Right forelimb (tissue), 1 donor: ENCODE measurements at places on chromosomes 4 and X.

- no peak for DNase-seq
Measured at GRCh38 chr4:142547974-142548373, 298.1 kb downstream of the INPP4B start.

DNA sequence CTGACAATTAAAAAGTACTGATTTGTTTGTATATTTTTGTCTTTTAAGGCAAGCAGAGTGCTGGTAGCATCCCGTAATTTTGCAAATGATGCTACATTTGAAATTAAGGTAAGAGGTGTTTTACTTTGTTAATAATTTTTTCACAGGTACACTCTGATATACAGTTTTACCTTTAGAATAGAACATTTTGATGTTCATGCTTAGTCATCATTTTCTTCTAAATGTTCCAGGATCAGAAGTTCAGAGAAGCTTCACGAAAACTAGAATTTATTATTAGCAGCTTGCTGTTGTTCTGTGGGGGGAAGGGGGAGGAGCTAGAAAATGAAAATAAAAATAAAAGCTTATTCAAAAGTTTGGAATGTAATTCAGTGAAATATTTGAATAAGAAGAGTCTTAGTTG lies 5.5 kb downstream of the PDHA1 start:
- DNase-seq = no peak

- no peak for DNase-seq
Measured at GRCh38 chr4:89157488-89158024, 46.2 kb downstream of the TIGD2 start.

- no peak for DNase-seq
Measured at GRCh38 chr4:169311643-169312365, 41.0 kb upstream of the SH3RF1 start.

GRCh38 chr4:56004235-56004634 lies 55.5 kb downstream of the CEP135 start:
- DNase-seq = no peak

DNA sequence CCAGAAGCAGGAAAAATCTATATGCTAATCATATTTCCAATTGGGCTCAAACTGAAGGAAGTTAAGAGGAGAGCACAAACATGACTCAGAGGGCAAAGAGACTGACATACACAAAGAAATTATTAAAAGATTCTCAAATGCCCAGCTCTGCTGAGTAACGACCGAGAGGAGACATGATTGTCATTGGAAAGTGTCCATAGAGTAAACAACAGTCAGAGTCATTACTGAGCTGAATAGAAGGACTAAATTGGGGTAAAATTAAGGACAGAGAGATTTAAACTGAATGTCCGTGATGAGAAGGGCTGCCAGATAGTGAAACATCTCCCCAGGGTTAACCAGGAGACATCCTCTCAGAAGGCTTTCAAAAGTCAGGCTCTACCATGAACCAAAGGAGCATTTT lies 111.2 kb upstream of the GALNT7 start:
- no peak for DNase-seq

GRCh38 chr4:98574816-98575215 lies 83.6 kb downstream of the TSPAN5 start:
- no peak for DNase-seq

- no peak for DNase-seq
Measured at GRCh38 chr4:1990348-1990645, 18.5 kb downstream of the NELFA start.

GRCh38 chrX:641671-642435 lies 11.3 kb downstream of the SHOX start:
- DNase-seq = peak; percentile 47

GRCh38 chrX:129934952-129935351 lies 29.0 kb downstream of the UTP14A start:
- DNase-seq = no peak

- DNase-seq = no peak
Measured at GRCh38 chrX:19059067-19059466, 63.2 kb downstream of the ADGRG2 start.

- no peak for DNase-seq
Measured at GRCh38 chr4:89129080-89129640, 17.8 kb downstream of the TIGD2 start.

- DNase-seq = no peak
Measured at GRCh38 chrX:119755981-119756533, 2.3 kb upstream of the SOWAHD start.

DNA sequence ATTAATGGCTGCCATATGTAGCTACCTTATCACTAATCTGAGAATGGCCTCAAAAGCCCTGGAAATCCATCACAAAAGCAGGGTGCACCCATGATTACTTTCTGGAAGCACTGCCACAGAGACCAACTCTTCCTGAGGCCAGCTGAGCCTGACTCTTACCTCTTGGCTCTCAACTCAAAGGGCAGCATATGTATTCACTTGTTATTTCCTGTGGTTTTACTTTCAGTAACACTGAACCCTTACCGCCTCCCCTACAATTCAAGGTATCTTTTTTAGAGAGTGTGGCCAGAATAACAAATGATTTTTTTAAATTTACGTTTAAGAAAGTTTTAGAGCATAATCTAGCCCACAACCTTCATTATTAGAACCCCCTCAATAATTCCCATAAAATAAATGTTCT lies 434.9 kb downstream of the FSTL5 start:
- DNase-seq = no peak

- no peak for DNase-seq
Measured at GRCh38 chr4:138275216-138275615, 33.1 kb upstream of the SLC7A11 start.

DNA sequence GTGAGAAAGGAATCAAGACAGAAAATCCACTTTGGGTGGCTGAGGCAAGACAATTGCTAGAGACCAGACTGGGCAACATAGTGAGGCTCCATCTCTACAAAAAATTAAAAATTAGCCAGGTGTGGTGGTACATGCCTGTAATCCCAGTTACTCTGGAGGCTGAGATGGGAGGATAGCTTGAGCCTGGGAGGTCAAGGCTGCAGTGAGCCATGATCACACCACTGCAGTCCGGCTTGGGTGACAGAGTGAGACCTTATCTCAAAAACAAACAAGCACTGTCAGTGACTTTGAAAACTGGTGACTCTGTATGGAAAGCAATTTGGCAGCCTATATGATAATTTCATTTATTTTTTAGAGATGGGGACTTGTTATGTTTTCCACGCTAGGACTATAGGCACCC lies 2.3 kb upstream of the ELOVL6 start:
- DNase-seq = no peak

GRCh38 chr4:186068581-186069348 lies at the start of gene TLR3:
TLR3 (plus strand) TSS chr4:186069156; CDS start chr4:186076620, 7,464 bp downstream.
- DNase-seq = no peak

DNA sequence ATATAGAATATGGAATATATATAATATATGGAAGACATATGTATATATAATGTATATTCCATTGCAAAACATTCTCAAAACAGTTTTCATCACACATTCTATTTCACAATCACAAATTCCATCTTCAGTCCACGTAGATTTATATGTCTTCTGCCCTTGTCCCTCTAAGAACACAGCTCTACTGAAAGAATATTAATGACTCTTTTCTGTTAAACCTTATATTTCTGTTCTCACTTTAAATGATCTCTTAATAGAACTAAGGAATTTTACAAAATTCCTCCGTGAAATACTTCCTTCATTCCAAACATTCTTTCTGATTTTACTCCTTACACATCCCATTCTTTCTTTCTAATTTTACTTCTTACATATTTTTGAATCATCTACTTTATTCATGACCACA lies 1043.1 kb upstream of the PABPC4L start:
- no peak for DNase-seq

DNA sequence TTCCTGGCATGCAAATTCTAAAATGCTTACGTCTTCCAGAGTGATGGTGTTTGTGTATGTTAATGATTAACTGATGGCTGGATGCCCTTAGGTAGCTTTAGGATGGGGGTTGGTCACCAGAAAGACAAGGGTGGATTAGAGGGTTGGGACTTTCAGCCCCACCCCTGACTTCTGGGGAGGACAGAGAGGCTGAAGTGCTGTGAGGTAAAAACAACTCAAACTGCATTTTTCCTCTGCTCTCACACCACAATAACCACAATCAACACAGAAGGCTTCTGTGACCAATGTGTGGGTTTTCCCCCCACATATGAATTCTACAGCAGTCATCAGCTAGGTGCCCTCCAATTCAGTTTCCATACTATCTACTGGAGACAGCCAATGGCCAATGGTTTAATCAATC lies 18.7 kb upstream of the DDIT4L start:
- no peak for DNase-seq

GRCh38 chr4:123640824-123641223 lies 244.2 kb downstream of the SPRY1 start:
- DNase-seq = no peak

DNA sequence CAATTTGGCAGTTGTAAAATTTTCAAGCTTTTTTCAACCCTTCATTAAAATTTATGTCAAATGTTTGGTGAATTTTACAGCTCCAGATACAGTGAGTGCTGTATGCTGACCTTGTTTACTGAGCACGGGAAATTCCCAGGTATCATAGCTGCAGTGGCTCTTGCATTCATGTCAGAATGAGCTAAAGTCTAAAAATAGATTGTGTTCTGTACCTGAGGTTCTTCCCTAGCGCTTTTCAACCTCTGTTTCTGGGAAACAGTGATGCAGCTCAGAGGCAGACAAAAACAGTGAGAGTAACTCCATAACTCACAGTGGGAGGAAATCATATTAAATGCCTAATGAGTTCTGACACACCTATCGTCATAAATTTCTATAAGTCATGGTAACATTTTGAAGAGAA lies 393.8 kb upstream of the GNPDA2 start:
- no peak for DNase-seq

- DNase-seq = no peak
Measured at GRCh38 chrX:74009041-74009440, 294.9 kb upstream of the ZCCHC13 start.

DNA sequence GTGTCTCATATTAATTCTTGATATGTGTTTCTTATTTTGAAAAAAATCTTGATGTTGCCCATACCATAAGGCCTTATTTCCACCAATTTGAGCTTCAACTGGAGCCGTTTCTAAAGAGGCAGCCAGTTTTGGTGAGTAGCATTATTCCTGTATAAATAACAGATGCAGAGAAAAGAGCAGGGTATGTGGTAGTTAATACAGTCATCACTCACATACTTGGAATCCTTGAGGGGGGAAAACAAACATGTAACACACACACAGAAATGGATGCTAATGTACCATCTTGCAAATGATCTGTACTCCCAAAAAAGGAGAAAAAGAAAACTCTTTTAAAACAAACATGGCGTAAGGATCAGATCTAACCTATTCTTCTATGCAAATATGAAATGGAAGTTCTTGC lies 389.7 kb downstream of the GPM6A start:
- DNase-seq = no peak

GRCh38 chrX:46630141-46630540 lies 56.6 kb downstream of the CHST7 start:
- no peak for DNase-seq

- no peak for DNase-seq
Measured at GRCh38 chrX:12751887-12752286, 39.3 kb upstream of the PRPS2 start.

DNA sequence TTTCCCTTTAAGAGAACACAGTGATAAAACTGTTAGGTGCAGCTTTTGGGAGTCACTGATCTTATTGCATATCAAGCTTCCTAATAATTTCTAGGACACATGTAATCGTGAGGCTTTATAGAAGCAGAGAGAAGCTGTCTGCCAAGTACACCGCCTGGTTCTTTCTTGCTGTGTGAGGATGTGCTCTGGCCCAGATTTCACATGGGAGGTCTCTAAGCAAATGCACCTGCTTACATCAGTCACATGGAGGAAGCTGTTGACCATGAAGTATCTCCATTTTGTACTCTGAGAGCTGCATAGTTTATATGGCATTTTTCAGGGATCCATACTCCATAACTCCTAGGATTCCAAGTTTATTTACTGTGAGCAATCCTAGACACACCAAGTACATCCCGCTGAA lies 37.1 kb downstream of the RGS12 start:
- no peak for DNase-seq

- DNase-seq = no peak
Measured at GRCh38 chr4:8052160-8052691, 106.4 kb downstream of the ABLIM2 start.

- DNase-seq = no peak
Measured at GRCh38 chrX:64169988-64170387, 35.5 kb downstream of the AMER1 start.

- no peak for DNase-seq
Measured at GRCh38 chrX:32804034-32804433, 407.3 kb downstream of the DMD start.

DNA sequence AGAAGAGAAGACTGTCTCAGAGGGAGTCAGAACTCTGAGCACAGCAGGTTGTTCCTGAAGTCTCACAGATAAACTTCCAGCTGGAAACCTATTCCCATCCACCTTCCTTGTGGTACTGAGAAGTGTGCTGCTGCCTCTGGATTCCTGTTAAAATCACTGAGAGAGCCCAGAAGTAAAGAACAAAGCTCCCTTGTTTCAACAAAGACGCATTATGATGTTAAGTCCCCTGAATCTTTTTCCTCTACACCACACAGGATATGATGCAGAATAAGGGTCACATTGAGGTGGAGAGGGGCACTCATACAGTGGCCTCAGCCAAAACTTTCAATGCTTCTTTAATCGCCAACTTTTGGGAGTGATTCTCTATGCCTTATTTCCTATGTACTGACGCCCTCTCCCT lies 321.0 kb downstream of the OPHN1 start:
- no peak for DNase-seq

DNA sequence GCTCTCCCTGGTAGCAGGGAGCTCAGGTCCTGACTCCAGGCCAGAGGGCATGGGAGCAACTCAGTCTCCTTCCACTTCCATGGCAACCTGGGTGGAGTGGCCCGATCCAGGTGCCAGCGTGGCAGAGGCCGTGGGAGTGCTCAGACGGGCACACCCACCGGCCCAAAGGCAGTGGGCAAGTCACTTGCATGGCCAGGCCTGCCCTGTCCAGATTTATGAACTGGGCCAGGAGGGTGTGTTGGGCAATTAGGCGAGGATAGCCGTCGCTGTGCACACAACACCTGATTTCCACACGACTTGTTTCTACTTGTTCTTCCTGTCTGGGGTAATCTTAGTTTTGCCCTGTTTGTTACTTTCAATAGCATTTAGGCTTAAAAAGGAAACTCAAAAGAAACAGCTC lies 55.5 kb upstream of the NYX start:
- no peak for DNase-seq

- DNase-seq = no peak
Measured at GRCh38 chr4:99665983-99666382, 8.4 kb upstream of the C4orf54 start.

- no peak for DNase-seq
Measured at GRCh38 chr4:15352524-15352923, 75.3 kb upstream of the C1QTNF7 start.

DNA sequence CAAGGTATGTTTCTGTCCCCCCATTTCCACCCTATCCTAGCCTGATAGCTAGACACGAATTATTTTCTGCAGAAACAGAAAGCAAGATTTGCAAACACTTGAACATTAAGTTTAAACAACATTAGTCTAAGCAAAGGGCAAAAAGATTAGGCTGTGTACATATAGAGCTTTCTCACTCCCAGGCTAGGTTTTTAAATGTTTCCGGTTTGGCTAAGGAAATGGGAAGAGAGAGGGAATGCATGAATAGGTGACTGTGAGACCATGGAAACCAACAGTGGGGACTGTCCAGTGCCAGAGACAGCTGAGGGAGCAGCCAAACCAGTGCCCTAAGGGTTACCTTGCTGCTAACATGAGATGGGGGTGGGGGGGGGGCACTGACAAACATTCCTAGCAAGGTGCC lies 242.7 kb downstream of the SCFD2 start:
- no peak for DNase-seq

GRCh38 chr4:129246910-129247461 lies 151.0 kb downstream of the C4orf33 start:
- DNase-seq = no peak
